Psoas muscle (tissue), 8 donors: ENCODE measurements at places on chromosomes 13 and 19. TPM values are rescaled to one million over a fixed set of nuclear protein-coding genes. Genes with fewer than 3 reads are reported as not detected.

The RFPL4A gene
- total RNA-seq: not detected

The C19orf85 gene
- total RNA-seq: not detected

The TPTE2 gene
- total RNA-seq: not detected

The DKKL1 gene
- total RNA-seq: not detected

The KASH5 gene
- total RNA-seq: not detected

The GPR42 gene
- total RNA-seq: not detected

The LDLR gene
- 10.1 TPM for total RNA-seq

The ZNF578 gene
- total RNA-seq: 0.71 TPM

The SLITRK1 gene
- total RNA-seq: not detected

The ZNF296 gene
- not detected for total RNA-seq

The POU2F2 gene
- total RNA-seq: 0.74 TPM

The CYP2A7 gene
- total RNA-seq: not detected

The ZNF208 gene
- total RNA-seq: 0.44 TPM

The ADAMTS10 gene
- 2.9 TPM for total RNA-seq

The LGALS14 gene
- not detected for total RNA-seq

The EFNA2 gene
- not detected for total RNA-seq

The NDUFA7 gene
- 109 TPM for total RNA-seq

The KLK10 gene
- total RNA-seq: not detected

The CKM gene
- 10,194 TPM for total RNA-seq

The PRR20D gene
- not detected for total RNA-seq

The ZNF443 gene
- total RNA-seq: 1.2 TPM

The LYPD4 gene
- total RNA-seq: not detected

The ADGRE1 gene
- not detected for total RNA-seq

The CILP2 gene
- not detected for total RNA-seq

The APOC4 gene
- total RNA-seq: not detected

The MTUS2 gene
- total RNA-seq: not detected

The NPAS1 gene
- not detected for total RNA-seq

The SMARCA4 gene
- total RNA-seq: 34.8 TPM

The GIPR gene
- not detected for total RNA-seq

The SLC7A1 gene
- 2.5 TPM for total RNA-seq

The TEKTIP1 gene
- total RNA-seq: 1.0 TPM

The N4BP2L1 gene
- total RNA-seq: 6.2 TPM

The SHISA7 gene
- not detected for total RNA-seq

The CD79A gene
- 0.60 TPM for total RNA-seq

The NANOS3 gene
- total RNA-seq: not detected

The B3GNT8 gene
- total RNA-seq: 0.55 TPM

The OVOL3 gene
- not detected for total RNA-seq

The LGALS7 gene
- not detected for total RNA-seq

The ANGPTL8 gene
- not detected for total RNA-seq

The GADD45B gene
- 36.3 TPM for total RNA-seq

The PDX1 gene
- not detected for total RNA-seq

The MEIS3 gene
- 1.3 TPM for total RNA-seq

The ZNF132 gene
- 4.2 TPM for total RNA-seq

The CCL25 gene
- total RNA-seq: not detected

The TRPC4 gene
- 0.59 TPM for total RNA-seq
